ENCODE measurements at places on chromosomes 5 and 9.

- no peak for DNase-seq
Observed at GRCh38 chr5:125536095-125536494, 789.7 kb upstream of the ZNF608 start.

DNA sequence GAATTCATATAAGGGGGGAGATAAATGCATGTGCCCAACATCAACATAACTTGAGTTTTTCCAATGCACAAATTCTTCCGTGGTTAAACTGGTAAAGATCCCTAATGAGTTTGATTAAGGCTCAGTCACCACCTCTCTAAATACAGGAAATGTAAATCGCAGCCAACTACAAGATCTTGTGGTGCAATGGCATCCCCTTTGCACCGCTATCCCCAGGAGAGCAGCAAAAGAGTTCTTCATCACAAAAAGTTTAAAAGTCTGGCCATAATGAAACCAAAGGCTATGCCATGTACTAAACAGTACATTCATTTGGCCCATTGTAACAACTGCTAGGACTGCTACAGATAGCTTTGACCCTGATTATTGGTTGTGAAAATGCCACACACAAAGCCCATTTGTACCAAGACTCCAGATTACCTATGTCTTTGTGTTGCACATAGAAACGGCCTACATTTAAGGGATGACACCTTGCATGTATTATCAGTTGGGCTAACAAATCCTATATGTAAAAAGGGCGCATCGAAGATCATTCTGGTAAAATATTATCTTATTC, 44.5 kb downstream of the ZNF608 start:
- DNase-seq = no peak

DNA sequence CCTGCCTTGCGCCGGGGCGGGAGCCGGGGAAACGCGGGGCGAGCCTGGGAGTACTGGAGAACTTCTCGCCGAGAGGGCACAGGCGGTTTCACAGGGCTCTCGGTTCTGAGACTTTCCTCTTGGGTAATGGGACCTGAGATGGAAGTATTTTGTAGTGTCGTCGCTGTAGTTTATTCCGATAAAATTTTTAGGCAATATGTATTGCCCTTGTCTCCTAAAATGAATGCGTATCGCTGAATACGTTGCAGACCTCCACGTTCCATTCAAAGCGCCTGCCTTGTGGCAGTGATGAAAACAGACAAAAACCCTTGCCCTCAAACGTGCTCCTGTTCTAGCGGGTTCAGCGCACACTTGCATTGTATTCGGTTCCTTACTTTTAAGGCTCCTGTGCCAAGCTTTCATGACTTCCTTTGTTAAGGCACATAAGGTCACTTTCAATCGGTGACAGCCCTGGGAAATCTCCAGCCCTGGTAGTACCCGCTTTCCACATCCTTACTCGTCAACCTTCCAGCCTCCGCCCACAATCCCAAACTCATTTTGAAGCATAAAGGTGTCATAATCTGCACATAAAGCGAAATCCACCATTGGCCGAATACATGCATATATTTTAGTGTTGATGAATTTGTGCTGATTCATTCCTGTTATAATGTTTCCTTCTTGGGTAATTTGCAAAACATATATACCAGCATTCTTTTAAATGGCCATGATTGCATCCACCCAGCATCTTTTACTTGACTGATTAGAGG, 694 bp downstream of the RMI1 start:
- DNase-seq = peak; percentile 28

DNA sequence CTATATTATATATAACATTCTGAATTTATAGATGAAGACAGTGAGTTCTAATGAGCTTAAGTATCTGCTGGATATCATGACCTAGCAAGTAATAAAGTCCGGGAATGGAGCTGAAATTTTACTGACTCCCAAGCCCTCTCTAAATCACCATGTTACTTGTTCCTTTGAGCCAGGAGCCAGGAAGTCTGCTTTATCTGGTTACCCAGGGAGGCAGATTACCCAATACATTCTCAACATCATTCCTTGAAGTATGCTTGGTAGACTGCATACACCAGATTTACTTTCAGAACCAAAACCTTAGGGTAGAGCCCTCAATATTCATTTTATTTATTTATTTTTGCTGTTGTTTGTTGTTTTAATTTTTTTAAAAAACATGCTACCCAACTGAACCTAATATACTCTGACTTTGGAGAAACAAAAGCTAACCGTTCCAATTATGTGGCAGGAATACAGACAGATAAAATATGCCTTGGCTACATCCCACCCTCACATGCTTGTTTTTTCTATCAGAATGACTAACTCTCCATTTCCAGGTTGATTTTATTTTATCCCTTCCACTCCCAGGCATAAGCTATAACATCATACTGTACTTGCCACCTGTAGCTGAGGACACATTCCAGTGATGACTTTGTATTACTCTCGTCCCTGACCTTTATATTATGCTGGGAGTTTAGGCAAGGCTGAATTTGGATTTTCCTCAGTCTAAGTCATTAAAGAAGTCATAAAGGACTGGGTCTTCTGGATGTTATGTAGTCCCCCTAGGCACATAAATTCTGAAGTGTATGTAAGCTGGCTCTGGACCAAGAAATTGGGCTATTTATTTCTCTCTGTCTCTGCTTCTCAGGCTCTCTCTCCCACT, 82.0 kb downstream of the YIPF5 start:
- no peak for DNase-seq

GRCh38 chr9:37623267-37623666, 27.5 kb upstream of the FRMPD1 start:
- DNase-seq = no peak

- DNase-seq = no peak
Observed at GRCh38 chr5:169832304-169832703, 148.0 kb downstream of the INSYN2B start.

DNA sequence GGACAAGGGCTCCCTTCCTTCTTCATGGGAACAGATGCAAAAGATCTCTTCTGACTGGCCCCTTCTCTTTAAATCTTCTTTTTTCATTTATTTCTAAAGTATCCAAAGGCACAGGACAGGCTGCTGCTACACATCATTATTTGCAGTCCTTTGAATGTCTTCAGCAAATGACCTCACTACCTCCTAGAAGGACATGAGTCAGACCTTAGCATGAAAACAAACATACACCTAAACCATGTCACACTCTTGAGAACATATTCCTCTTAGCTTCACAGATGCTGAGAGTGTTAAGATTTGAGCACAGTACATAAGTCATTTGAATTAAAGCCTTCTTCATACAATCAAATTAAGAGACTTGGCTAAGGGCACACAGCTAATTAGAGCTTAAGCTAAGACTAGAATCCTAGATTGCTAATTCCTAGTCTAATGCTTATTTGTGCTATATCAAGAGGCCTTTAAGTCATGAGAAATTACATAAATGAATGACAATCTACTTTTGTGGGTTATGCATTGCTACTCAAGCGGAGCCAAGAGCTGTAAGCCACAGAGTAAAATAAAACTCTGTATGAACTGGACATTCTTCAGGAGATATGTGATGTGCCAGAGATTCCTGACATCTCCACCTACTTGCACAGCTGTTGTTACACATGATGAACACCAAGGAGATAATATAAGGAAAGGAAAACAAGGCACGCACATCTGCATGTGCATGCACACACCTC, 109.1 kb upstream of the PTGER4 start:
- DNase-seq = peak; percentile 41

DNA sequence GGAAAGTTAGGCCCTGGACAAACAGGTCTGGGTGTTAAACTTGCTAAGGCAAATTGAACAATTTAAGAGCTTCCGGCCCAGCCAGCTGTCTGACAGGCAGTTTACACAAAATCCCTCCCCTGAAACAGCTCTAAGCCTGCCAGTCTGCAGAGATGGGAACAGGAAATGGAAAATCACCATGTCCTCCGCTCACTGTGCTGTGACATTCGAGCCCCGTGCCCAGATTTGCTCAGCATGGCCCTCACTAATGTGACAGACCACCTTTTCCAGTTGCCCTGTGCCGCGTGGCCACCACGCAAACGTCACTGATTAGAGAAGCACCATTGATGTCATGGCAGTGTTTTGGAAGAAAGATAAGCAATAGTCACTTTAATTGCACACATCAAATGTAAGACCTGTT, 41.0 kb downstream of the CCNJL start:
- no peak for DNase-seq

GRCh38 chr9:114051281-114051680, 26.8 kb downstream of the AMBP start:
- DNase-seq = no peak

DNA sequence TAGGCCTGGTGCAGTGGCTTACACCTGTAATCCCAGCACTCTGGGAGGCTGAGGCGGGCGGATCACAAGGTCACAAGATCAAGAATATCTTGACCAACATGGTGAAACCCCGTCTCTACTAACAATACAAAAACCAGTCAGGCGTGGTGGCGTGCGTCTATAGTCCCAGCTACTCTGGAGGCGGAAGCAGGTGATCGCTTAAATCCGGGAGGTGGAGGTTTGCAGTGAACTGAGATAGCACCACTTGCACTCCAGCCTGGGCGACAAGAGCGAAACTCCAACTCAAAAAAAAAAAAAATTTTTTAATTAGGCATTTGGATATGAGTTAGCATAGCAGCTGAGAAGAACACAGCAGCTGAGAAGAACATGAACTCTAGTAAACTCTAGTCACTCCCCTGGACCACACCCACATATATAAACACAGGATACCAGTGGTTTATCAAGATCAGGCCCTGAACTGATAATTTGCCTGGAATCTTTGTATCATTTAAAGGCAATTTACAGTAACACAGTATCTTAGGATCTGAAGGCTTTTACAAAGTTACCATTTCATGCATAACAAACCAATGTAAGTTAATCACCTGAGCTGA, 4.6 kb upstream of the UGCG start:
- peak; percentile 55 for DNase-seq

GRCh38 chr5:178334861-178335260, 102.3 kb upstream of the PHYKPL start:
- no peak for DNase-seq

DNA sequence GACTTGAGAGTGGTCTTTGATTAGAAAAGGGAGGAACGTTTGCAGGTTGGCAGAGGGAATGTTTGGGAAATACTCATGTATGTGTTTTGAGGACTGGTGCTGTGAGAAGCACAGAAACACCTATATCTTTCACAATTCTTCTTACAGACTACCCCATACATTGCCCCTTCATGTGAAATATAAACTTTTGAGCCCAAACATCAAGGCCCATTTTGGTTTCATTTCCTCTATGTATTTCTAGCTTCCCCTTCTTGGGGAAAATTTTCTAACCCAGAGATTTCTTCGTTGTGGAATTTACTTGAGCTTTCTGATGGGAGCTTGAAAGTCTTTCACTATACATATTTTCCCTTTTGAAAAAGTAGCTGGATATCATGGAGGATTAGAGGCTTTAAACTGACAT, 67.6 kb downstream of the FYB1 start:
- no peak for DNase-seq

DNA sequence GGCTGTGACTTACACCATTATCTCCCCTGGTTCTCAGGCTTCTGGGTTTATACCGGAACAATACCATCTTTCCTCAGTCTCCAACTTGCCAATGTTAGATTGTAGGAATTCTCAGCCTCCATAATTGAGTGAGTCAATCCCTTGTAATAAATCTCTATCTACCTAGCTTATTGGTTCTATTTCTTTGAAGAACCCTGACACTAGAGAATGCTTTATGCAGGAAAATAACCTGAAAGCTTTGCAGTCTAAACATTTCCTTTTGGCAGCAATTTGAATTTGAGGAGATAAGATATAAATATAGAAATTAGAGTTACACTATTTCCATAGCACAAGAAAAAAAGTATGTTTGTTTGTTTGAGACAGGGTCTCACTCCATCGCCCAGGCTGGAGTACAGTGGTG, 278.1 kb upstream of the CDH18 start:
- DNase-seq = no peak

- DNase-seq = no peak
Observed at GRCh38 chr9:70020217-70020616, 23.4 kb upstream of the MAMDC2 start.

DNA sequence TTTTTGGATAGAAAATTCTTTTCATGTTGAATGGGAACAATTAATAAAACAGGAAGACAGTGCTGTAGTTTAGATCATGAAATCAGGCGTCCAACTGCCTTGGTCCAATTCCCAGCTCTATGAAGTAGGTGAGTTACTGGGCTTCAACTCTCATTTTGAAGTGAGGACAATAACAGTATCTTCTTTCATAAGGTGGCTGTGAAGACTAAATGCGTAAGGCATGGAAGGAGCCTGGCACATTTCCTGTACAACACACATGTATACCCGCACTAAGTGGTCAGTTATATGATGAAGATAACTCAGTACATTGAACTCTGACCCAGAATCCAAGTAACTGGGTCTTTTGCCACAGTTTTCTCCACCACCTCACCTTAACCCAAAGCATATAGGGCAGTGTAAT, 120.6 kb downstream of the MED27 start:
- no peak for DNase-seq
